SHP77 treated with DMSO at 0.1 percent for 48 hours (cell line): ENCODE measurements at places on chromosomes 7 and 10.

GRCh38 chr10:101219946-101220451, 9.3 kb downstream of the LBX1 start:
- no peak for DNase-seq

DNA sequence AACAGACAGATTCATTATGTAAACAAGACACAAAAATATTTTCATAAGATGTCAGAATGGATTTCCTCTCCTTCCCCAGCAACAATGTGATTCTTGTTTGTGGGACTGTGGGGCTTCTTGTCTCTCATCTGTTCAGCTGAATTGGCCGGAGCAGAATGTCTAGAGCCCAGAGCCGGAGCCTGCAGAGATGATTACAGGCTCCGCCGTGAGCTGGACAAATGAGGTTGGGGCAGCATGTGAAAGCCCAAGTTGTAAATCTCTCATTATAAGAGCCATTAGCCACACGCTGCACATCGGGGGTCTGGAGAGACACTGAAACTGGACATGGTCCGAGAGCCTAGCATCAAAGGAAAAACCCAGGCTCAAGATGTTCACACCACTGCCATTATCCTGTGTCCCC, 137.0 kb upstream of the ADAM12 start:
- no peak for DNase-seq

DNA sequence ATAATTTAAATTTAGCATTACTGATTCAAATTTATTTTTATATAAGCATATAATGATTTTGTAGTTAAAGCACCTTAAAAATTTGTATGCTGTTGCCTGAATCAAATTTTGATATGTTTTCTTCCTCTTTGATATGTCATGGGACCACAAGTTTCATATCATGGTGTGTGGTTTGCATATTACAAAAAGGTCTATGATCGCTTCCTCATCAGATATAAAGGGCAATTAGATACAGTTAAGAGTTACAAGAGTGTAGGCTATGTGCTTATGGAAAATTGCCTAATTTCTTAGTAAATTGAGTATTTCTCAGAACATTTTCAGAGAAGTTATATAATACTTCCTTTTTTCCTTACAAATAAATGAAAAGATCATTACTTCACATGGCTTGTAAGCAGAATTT, 22.2 kb downstream of the MRC1 start:
- DNase-seq: no peak

DNA sequence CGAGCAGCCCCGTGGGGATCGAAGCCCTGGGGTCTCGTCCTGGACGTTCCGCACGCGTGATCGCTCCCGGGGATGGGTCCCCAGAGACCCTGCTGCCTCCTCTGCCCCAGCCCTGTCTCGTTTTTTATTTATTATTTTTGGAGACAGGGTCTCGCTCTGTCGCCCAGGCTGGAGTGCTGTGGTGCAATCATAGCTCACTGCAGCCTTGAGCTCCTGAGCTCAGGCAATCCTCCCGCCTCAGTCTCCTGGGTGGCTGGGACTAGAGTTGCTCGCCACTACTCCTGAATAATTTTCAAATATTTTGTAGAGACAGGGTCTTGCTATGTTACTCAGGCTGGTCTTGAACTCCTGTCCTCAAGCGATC, 319 bp upstream of the STX1A start:
- no peak for DNase-seq

DNA sequence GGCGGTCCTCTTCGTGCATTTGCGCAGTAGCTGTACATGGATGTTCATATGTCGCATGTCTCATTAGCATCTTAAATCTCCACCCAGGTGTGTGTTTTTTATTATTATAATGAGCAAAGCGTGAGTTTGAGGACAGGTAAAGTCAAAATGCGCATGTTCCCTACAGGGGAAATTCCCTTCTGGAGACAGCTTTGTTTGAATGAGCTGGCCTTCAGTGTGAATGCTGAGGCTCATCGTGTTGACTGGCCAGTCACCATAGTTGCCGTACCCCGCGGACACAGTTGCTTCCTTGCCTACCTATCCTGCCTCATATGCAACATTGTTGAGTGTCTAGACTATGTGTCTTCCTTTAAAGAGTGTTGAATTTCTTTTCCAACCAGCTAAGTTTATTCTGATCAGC, 13.6 kb downstream of the LYZL1 start:
- no peak for DNase-seq

GRCh38 chr7:117036836-117037235, 83.5 kb downstream of the ST7 start:
- no peak for DNase-seq

DNA sequence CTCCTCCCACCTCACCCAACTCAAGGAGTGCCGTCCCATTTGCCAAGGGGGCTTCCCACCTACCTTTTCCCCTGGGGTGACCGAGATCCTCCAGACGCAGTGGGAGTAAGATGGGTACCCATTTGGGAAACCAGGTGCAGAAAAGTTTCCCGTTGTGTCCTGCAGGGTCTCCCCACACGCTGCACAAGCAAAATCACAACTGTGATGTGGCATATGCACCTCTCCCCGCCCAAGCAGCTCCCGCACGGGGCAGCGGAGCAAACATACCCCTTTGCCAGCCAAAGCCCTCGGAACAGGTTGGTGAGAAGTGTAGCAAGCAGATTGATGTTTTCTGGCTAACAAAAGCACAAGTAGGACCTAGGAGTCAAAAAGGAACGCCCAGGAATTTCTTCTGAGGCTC, 51.5 kb upstream of the OPALIN start:
- DNase-seq: no peak

GRCh38 chr10:5467207-5467535, 32.2 kb downstream of the CALML5 start:
- no peak for DNase-seq

- DNase-seq: no peak
These were observed 2.9 kb downstream of the MLXIPL start for GRCh38 chr7:73621168-73622063.

- DNase-seq: no peak
These were observed 1.5 kb upstream of the LRRC4 start for GRCh38 chr7:128032605-128033235.

- no peak for DNase-seq
These were observed 141.3 kb upstream of the TMEM106B start for GRCh38 chr7:12069757-12070156.

DNA sequence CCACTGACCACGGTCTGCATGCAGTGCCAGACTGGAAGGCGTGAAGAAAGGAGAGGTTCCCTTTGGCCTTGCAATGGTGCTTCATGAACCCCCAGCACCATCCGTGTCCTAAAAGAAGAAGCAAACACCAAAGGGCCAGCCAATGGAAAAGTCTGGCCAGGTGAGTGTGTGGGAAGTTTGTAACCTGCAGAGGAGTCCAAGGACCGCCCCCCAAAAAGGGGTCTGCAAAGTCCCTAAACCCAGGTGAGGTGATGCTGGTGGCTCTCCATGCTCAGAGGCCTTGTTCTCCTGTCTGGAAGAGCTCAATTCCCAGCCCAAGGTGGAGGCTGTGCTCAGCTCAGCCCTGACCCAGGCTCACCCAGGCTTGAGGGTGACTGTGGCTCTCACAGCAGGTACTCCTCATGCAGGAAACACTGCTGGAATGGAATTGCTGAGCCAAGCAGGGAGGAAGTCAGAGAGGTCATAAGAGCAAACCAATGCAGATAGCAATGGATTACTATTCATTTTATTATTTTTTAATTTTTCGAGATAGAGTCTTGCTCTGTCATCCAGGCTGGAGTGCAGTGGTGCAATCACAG, 52.4 kb upstream of the NANOS1 start:
- DNase-seq: no peak

- DNase-seq: no peak
These were observed 373.3 kb downstream of the HTR7 start for GRCh38 chr10:90484518-90484917.

DNA sequence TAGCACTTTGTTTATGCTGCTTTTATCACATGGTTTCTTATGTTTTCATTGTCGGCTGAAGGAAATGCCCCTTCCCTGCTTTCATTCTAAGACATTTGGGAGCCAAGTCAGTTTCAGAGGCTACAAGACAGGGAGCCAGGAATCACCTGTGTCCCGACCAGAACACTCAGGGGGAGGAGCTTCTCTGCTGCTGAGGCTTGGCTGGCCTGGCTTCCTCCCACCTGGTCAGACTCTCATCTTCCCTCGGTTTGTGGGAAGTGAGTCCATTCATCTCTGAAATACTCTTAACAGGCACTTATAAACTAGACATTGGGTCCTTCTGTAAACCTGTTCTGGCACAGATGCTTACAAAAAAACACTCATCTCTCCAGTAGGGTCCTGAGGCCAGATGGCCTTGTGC, 19.6 kb upstream of the GOLGA7B start:
- DNase-seq: no peak

GRCh38 chr10:99456207-99456930, 25.9 kb upstream of the GOT1 start:
- DNase-seq: no peak

GRCh38 chr7:44673324-44673723, 66.9 kb downstream of the OGDH start:
- DNase-seq: no peak

- DNase-seq: no peak
These were observed 202.7 kb downstream of the FAM107B start for GRCh38 chr10:14571866-14572507.

DNA sequence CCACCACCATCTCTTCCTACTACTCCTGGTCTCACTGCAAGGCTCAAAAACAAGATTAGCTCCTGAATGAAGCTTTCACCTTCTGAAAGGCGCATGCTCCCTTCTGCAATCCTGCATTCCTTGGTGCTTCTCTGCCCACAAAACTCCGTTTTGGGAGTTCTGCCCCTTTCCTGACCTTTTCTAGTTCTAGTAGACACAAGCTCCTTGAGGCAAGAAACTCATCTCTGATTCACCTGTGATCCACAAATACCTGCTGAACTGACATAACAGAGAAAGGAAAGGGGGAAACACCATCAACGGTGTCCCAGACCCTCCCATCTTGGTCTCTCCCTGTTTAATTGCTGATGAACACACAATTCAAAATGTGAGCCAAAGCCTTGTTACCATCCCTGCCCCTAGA, 64.0 kb upstream of the EGR2 start:
- no peak for DNase-seq

DNA sequence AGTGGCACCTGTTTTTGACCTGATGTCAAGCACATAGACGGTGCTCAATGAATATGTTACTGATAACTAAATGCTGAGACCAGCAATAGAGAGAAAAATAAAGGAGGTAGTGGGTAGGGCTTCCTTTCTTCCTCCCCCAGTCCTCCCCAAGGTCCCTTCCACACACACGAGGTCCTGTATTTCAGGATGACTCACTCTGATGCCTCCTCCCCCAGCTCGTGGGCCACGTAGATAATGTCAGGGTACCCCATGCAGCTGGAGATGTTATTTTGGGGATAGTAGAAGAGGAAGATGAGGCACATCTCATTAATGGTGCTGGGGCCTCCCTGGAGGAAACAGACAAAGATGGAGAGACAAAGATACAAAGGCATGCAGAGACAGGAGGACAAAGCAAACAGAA, 17.3 kb downstream of the PRSS58 start:
- no peak for DNase-seq

DNA sequence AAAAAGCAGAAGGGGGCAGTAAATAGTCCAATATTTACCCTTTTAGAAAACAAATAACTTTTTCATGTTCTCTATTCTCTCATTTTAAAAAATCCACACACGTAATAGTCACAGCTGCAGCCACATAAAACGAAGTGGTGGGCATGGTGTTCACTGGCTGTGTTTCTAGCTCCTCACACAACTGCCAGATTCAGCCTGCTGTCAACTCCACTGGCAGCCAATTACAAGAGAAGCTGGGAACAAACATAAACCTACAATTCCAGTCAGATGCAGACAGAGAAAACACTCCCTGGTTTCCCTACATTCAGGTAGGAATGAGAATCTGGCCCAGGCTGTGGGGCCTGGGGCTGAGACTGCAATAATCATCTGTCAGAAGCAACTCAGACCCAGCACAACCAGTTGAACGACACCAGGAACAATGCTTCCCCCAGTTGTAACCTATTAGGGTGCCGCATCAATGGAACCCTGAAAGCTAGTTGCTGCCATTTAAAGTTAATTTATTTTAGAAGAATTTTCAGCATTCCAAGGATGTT, 29.1 kb downstream of the ERCC6 start:
- no peak for DNase-seq

GRCh38 chr10:31171402-31172083, 139.9 kb upstream of the ZNF438 start:
- DNase-seq: no peak

DNA sequence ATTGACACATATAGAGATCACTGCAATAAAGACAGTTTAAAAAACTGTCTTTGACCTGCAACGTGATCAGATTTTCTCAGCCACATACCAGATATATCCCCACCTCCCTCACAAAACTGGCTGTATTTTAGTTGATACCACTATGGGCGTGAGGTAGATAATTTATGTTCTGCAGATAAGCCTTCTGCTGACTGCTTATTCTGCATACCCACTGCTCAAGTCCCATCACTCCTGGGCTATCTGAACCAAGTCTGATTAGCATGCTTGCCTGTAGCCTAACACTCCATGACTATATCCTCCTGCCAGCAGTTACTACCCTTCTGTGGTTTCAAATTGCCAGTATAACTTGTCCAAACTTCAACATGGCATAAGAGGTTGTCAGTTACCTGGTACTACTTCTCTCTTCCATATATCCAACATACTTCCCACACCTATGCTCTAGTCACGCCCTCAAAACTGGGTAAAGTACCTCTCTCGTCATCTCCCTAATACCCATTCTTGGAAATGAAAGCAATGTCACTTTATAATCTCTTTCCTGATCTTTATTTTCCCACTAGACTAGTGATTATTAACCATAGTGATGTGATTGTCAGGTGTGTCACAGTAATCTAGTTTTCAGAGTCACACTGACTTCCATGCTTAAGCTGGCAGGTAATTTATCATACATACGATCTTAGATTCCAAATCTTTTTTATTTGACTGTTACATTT, 70.7 kb downstream of the MALSU1 start:
- no peak for DNase-seq
